ENCODE measurements at places on chromosomes 11 and 22.

DNA sequence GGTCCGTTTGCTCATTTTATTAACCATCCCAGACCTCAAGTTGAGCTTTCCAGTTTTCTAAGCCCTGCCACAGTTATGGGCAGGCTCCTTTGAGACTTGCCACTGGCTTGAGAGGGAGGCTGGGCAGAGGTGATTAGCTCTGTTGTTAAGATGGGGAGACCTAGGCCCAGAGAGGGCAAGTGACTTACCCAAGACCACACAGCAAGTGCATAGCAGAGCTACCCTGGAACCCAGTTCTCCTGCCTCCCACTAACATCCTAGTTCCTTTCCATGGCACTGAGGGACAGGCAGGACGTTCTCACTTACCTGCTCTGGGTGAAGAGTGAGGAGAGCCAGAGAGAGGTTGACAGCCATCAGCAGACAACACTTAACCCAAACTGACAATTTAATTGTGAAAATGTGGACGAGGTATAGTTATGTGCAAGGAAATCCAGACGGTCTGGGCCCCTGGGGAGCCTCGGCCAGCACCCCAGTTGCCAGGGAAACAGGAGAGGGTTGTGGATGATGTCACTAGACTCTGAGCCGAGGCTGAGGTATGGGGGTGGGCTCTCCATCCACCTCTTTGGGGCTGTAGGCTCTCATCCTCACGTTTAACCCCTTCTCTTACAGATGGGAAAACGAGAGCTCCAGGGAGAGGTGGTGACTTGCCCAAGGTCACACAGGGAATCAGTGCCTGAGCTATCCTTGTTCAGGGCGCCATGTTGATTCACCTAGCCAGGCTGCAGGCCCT, 12.3 kb upstream of the WNT11 start:
- no peak for DNase-seq

DNA sequence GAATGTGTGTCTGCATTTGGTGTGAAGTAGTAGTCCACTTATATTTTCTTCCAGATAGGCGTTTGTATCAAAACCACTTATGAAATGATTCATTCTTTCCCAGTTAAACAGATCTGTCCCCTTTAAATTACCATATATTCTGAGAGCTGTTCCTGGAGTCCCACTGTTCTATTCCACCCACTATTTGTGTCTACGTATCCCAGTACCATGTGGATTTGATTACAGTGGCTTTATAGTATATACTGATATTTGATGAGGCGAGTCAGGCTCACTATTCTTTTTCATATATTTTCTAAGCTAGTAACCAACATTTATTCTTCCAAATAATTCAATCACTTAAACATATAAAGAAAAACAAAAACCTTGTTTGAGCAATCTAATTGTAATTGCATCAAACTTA, 81.9 kb upstream of the RASSF10 start:
- DNase-seq: no peak

- no peak for DNase-seq
Measured at GRCh38 chr22:17412232-17412631, 43.0 kb downstream of the CECR2 start.

- no peak for DNase-seq
Measured at GRCh38 chr11:65301491-65302329, 13.0 kb upstream of the CDC42EP2 start.

- no peak for DNase-seq
Measured at GRCh38 chr22:30043161-30043560, 37.1 kb upstream of the HORMAD2 start.

GRCh38 chr11:2752923-2753322, 53.1 kb upstream of the KCNQ1OT1 start:
- DNase-seq: no peak

GRCh38 chr11:45843158-45843924, 3.9 kb upstream of the CRY2 start:
- no peak for DNase-seq

- DNase-seq: no peak
Measured at GRCh38 chr11:44868455-44869421, 81.9 kb downstream of the TP53I11 start.

DNA sequence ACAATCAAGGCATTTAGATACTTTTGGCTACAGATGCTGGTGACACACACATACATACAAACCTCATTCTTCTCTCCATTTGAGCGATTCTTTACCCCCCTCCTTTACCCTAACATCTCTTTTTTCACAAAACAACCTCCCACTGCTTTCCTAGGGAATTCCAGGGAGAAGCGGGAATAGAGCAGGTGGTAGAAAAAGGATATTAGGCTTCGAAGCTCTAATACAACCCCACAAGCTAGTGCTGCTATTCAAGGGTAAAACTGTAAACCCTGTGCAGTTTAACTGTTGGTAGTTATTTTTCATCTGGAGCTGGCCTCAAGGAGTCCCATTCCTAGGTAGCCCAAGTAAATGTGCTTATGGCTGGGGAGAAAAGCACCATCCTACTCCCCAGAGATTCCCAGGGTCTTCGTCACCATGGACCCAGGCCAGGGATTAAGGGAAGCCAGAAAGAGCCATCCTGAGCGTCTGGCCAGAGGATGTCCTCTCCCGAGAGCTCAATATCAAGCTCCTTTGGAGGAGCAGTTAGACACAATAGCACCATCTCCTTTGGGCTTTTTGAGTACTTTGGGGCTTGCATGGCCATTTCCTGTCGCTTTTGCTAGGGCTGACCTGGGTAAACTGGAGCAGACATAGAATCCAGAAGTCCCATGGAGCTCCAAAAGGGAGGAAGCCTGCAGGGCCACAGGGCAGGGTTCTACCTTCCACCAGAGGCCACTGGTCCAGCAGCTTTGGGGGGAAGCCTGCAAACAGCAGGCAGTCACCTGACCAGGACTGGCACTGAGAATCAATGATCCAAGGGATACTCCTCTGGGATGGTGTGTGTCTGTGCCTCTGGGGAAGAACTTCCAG, 3.1 kb downstream of the MAML2 start:
- no peak for DNase-seq

GRCh38 chr11:11411401-11411985, 58.4 kb upstream of the CSNK2A3 start:
- no peak for DNase-seq

- DNase-seq: no peak
Measured at GRCh38 chr11:84740050-84740449, 887.1 kb downstream of the DLG2 start.

GRCh38 chr11:123217897-123218296, 22.8 kb upstream of the CLMP start:
- DNase-seq: no peak

DNA sequence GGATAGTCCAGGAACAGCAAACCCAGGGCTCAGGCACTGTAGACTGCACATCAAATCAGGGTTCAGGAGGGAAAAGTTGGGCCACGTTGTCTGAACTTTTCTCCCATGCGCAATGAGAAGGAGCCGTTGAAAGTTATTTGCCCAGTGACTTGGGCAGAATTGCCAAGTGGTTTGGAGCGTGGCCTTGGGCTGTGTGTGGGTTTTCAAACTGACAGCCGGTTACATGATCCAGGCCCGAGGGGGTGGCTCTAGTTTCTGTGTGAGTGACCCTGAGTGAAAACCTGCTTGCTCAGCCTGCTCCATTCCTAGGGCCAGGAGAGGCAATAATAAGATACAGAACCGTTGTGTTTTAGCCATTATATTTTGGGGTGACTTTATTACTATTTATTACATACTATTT, 20.3 kb downstream of the MB start:
- no peak for DNase-seq

GRCh38 chr11:94586546-94586945, 19.4 kb downstream of the PIWIL4 start:
- DNase-seq: no peak

DNA sequence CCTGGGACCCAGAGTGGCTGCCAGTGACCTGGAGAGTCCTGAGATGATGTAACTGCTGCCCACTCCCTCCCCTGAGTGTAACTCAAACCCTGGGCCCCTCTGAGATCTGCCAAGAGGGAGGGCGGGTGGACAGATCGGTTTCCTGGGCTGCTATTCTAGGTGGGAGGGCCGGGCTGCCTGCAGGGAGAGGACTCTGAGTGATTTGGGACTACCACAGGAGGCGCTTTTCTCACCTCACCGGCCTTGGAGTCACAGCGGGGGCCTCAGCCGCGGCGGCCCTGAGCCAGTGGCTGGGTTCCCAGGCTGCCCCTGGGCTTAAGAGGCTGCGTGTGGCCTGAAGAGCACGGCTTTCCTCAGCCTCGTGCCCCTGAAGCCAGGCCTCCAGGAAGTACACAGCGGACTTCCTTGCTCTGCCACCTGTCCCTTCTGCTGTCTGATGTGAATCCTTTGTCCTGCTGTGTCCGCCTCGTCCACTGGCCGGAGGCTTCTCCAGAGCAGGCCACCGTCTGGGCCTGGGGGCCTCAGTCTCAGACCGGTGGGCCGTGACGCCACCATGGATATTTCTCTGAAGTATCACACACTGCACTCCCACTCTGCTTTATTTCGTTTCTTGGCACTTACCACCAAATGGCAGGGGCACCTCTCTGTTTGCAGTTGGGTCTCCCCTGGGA, 11.5 kb downstream of the RELT start:
- DNase-seq: no peak

- no peak for DNase-seq
Measured at GRCh38 chr22:40679964-40680818, 907 bp downstream of the MCHR1 start.

DNA sequence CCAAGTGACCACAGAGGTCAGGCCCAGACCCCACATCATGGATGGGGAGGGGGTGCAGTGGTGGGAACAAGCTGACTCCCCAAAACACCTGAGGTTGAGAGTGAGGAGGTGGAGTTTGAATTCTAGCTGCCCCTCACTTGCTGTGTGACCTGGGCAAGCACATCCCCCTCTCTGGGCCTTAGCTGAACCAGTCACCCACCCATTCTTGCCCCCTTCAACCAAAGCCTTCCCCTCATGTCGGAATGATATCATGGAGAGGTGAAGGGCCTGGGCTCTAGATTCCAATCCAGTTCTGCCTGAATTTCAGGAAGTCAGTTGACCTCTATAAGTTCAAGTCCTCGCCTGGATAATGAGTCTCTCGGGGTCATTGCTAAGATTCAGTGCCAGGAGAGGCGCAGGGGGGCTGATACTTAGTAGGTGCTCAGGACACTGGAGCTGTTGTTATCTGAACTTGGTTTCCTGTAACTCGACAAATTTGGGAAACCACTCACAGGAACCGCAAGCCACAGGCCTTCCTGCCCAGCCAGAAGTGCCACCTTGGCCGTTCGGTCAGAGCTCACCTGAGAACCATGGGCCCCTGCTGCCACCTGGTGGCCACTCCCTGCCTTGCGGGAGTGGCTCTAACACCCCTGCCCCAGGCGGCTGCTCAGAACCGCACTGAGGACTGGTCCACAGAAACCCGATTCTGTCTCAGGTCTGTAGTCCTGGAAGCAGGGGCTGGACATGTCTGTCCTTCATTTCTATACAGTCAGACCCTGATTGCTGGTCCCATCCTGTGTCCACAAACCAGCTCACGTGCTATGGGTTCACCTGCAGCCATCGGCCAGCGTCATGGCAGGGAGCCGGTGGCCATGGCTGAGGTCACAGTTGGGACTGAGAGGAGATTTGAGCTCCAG, 6.9 kb downstream of the CDC42EP1 start:
- no peak for DNase-seq

DNA sequence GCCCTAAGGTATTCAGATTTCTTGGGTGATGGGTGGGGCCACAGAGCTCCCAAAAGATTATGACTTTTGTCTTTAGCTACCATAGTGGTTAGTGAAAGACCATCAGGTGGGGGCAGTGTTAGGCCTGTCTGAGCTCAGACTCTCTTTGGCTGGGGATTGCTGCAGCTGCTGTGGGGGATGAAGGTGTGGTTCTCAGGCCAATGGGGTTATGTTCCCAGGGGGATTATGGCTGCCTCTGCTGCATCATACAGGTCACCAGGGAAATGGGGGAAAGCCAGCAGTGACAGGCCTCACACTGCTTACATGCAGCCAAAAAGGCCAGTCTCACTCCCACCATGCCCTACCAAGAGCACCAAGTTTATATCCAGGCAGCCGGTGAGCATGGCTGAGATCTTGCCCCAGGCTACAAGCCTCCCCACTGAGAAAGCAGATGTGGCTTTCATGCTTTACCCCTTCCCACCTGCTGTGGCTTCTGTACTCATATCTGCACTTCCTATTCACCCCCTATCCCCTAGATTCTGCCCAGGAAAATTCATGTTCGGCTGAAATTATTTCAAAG, 24.8 kb downstream of the CNTF start:
- DNase-seq: no peak

- no peak for DNase-seq
Measured at GRCh38 chr11:47564933-47565339, 463 bp upstream of the PTPMT1 start.

GRCh38 chr22:25482091-25482760, 82.2 kb upstream of the GRK3 start:
- DNase-seq: no peak

DNA sequence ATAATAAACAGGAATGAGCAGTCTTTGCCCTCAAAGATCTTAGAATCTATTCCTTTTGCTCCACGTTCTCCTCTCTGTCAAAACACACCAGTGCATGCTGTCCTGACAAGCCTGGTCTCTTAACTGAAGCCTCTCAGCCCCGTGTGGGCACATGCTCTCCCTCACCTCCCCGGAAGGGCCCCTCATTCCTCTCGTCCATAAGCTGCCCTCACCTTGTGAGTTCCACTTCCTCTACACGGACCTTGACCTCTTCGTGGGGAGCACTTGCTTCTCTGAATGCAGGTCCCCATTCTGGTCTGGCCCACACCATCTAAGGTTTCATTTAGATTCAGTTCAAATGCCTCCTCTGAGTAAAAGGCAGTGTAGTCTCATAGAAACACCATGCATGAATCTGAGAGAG, 412.3 kb upstream of the SYN3 start:
- DNase-seq: no peak

GRCh38 chr11:129959687-129960086, 42.9 kb downstream of the PRDM10 start:
- DNase-seq: no peak

- peak; percentile 85 for DNase-seq
Measured at GRCh38 chr22:26610072-26610958, 7.5 kb downstream of the CRYBB1 start.

- no peak for DNase-seq
Measured at GRCh38 chr11:68211546-68211945, 1.6 kb downstream of the KMT5B start.

- DNase-seq: no peak
Measured at GRCh38 chr11:92295175-92296137, 70.8 kb downstream of the FAT3 start.

DNA sequence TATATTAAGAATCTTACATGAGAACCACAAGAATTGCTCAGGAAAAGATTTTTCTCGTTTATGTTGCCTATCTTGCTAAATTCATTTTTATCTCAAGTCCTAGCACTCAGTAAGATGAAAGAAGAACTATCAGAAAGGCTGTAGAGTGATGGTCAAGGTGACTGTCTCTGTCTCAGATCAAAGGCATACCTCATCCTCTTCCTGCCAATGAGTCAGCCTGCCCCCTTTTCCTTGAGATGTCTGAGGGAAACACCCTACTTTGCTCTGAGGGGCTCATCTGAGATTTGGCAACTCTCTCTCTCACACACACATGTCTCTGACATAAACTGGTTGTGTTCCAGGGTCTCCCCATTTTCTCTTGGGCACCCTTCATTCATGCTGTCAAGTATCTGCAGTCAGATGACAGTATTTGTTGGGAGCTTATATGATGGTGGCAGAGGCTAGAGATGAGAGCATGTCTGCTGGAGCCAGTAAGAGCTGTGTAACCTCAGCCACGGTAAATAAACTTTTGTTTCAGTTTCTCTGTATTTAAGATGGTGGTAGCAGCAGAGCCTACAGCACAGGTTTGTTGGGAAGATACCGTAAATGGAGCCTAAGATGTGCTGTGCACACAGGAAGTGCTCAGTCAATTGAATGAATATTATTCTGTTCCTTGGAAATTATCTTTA, 1.6 kb downstream of the MMP27 start:
- no peak for DNase-seq

GRCh38 chr22:44577391-44578109, 79.5 kb upstream of the RTL6 start:
- DNase-seq: no peak
